ENCODE measurements at places on chromosomes 6 and 20.

GRCh38 chr20:4011226-4011975, 4.0 kb downstream of the RNF24 start:
- no peak for DNase-seq

GRCh38 chr20:33940666-33941065, 53.0 kb upstream of the RALY start:
- DNase-seq: no peak

DNA sequence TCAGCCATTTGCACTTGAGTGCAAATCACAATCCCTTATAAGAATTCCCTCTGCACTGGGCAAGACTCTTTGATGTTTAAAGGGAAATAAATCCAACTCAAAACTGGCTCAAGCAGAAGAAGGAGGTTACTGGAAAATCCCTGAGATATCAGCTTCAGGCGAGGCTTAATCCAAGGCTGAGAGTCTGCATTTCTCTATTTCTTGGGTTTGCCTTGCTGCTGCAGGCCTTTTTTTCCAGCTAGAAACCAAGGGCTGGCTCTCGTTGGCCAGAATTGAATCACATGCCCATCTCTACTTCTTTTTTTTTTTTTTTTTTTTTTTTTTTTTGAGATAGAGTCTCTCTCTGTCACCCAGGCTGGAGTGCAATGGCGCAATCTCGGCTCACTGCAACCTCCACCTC, 11.7 kb downstream of the HCK start:
- DNase-seq: no peak

DNA sequence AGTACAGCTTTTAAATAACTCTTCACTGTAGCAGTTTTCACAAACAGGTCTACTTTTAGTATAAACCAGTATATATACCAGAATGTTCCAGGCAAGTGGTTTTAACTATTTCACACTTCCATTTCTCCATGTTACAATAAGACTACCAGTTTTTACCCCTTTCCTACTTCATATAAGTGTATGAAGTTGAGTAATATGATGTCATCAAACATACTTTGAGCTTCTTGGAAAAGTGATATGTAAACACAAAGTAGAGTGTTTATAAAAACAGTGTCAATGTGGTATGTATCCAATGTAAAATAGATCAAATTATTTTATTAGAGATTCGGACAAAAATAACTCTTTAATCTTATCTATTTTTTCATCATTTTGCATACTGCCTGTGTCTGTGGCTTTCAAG, 2.5 kb upstream of the PAQR8 start:
- DNase-seq: no peak

- no peak for DNase-seq
These were observed 2.2 kb upstream of the POPDC3 start for GRCh38 chr6:105181981-105182515.

DNA sequence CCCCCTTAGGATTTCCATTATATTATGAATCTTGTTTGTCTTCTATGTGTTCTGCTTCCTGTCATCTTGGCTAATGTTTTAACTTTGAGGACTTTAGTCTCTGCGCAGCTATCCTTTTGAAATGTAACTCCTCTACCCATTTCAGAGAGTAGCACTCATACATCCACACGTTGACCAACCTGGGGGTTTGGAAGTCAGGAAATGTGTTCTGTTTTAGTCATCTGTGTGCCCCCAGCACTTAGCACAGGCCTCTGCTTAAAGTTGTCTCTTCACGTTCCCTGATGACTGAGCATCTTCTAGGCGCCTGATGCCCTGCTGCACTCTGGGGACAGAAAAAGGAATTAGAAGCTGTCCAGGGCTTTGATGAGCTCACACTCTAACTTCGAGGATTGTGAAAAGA, 47.9 kb downstream of the HMGN3 start:
- no peak for DNase-seq

DNA sequence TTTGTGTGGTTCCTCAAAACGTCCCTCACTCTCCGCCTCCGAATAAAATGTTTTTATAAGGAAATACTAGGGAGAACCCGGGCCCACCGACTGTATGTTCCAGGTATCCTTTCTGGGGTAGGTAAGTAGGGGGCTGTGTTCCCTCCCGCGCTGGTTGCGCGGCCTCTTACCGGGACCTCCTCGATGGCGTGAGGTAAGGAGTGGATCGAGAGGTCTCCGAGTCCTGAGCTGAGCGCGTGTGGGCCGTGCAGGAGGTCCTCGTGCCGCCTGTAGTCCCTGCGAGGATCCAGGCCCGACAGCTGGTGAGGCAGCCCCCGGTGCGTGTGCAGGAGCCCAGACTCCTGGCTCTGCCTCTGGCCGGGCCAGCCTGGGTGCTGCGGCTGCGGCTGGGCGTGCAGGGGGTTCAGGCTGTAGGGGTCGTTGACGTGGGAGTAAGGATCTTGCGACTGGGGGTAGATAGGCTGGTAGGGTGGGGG, 5.1 kb downstream of the TFAP2A start:
- DNase-seq: no peak

GRCh38 chr6:155143578-155144106, 120.2 kb upstream of the CLDN20 start:
- no peak for DNase-seq

DNA sequence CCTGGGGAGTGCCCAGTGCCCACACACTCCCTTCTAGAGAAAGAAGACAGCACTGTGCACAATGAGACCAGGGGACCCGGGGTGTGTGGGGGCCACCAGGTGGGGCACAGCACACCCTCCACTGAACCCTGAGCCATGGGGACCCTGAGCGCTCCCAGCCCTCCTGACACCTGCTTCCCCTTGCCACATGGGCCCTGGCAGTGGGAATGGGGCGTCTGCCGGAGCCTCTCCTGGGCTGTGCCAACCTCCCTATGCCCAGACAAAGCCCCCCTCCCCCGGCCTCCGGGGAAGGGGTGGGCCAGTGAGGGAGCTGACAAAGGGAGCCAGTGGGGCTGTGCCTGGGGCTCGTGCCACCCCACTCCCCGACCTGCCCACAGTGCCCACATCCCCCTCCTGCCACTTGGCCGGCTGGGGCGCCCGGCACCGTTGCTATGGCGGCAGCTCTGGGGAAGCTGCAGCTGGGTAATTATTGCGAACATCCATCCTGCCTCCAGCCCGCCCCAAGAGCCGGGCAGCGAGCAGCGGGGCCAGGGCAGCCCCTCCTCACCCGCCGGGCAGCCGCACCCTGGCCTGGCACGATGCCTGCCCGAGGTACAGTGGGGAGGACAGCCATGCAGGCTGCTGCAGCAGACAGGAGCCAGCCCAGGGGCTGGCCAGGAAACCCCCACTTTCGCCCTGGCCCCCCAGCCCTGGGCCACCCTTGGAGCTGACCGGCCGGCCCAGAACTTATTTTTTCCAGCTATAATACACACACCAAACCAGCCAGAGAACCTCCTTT, 41.9 kb upstream of the NOL4L start:
- peak; percentile 9 for DNase-seq

DNA sequence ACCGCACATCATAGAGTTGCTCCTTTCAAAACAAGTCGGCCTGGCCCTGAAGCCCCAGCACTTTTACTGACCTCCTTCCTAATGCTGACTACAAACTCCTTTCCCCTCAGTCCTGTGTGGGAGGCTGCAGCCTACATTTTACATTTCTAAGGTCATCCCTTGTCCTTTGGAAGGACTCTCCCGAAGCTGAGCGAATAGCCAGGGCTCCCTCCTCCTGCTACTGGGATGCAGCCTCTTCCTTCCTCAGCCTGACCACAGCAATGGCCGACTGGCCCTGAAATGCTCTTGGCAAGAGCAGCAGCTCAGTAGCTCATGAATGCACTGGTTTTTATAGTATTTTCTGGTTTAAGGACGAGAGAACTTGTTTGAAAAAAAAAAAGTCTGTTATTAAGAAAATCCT, 679 bp downstream of the ADGRF5 start:
- no peak for DNase-seq

GRCh38 chr6:134247231-134247833, 70.6 kb downstream of the SGK1 start:
- DNase-seq: peak; percentile 90

DNA sequence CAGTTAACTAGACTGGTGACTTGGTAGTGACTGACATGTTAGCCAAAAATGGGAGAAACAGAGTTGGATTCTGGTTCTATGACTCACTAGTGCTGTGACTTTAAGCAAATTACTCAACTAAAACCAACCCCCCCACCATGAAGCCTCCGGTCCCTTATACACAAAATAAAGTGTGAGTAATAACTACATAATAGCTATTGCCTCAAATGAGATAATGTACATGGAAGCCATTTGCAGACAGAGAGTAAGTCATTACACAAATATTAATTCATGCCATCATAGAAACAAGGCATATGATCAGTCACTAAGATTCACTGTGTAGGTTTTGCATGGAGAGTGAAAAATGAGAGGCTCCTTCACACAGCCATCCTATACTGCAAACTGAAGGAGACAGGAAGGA, 111.9 kb downstream of the HIVEP2 start:
- DNase-seq: no peak

GRCh38 chr20:14619411-14619810, 282.0 kb upstream of the FLRT3 start:
- DNase-seq: no peak

- DNase-seq: peak; percentile 42
These were observed 104.4 kb downstream of the NCR2 start for GRCh38 chr6:41439524-41440418.

DNA sequence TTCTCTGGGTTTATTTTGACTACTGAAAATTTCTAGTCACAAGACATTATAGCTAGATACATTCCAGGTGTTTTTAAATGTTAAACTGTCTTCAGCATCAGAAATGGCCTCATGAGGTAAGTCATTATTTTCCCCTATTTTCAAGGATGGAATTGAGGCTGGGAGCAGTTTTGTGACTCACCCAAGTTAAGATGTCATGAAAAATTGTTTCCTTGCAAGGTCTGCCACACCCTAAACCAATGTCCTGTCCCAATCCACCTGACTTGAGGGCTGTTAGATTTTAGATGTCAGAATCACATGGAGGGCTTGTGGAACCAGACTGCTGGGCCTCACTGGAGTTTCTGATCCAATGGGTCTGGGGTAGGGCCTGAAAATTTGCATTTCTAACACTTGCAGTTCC, 16.9 kb downstream of the SLC22A3 start:
- DNase-seq: no peak

GRCh38 chr6:36334832-36335459, 1.7 kb downstream of the BNIP5 start:
- DNase-seq: no peak

DNA sequence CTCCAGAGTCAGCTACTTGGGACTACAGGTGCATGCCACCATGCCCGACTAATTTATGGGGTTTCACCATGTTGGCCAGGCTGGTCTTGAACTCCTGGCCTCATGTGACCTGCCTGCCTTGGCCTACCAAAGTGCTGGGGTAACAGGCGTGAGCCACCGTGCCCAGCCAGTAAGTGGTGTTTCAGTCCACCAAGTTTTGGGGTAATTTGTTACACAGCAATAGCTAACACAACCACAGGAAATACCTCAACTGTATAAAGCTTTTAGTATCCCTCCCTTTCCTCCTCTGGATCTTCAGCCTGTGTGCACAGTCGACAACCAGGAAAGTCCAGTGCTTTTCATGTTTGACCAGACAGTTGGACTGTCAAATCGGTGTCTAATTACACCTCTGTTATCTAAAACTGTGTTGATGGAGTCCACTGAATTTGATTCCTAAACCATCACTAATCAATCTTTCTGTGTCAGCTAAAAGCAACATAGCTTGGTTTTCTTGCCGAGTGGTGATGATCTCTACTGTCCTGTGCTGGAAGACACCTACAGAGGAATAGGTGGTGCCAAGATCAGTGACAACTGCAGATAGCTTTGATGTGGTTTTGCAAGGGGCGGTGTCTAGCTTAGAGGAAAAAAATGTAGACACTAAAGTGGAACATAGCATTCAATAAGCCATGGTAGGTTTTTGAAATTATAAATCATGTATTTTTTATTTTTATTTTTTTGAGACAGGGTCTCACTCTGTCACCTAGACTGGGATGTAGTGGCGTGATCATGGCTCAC, 22.2 kb upstream of the ZBTB2 start:
- DNase-seq: peak; percentile 82

DNA sequence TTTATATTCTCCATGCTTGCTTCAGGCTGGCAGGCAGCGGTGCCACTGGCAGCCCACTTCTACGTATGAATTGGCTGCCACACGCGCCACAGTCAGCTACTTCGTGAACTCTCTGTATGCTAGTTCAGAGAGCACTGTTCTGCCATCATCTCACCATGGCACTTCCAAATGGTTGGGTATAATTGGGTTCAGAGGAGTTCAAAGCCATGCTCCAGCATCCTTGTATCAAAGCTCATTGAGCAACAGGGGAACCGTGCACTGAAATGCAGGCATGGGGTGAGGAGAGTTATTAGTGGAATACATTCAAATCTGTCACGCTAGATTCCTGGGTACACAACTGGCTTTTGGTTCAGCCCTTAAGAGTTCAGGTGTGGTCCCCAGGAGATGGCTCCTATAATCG, 519.9 kb upstream of the NOX3 start:
- DNase-seq: no peak

GRCh38 chr20:38825901-38826625, 20.6 kb downstream of the PPP1R16B start:
- no peak for DNase-seq

DNA sequence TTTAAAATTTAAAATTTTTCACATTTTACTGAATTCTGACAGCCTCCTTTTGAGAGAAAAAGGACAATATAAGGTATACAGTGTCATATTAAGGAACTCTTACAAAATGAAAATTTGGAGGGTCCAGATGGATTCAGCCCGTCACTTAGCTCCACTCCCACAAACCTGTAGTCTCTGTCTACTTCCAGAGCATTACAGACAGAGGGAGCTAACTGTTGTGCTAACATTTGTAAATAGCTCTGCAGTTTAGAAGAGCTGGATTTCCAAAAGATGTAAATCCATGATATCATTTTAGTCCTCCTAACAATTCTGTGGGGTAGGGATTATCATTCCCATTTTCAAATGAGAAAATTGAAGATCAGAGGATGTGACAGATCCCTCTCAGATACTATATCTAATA, 16.1 kb upstream of the SERINC3 start:
- no peak for DNase-seq

DNA sequence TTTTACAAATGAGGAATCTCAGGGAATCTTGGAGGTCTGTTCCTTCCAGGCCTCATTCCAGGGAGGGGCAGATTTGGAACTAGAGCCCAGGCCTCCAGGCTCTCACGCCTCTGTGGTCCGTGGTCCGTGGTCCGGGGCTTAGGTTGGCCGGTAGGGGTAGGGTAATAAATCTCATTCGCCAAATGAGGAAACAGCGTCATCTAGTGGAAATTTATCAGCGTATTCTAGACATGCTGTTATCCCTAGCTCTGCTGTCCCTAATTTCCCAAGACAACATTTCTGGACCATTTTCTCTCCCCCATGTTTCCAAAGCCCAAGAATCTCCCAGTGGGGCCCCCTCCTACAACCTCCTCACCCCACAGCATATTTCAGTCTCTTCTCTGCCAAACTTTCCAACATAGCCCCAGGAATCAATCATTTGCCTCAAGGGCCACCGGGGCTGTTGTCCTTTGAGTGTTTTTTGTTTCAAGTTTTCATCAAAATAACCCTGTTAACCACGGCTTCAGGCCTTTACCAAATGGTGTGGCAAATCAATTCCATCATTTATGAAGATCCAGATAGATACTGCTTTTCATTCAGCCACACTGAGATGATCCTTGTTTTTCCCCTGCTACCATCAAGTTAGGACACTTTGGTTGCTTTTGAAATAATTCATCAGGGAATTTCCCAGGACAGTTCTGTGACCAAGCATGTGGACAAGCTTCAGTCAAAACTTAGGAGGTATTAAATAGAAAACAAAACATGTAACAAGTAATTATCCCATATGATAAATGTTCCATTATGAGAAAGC, 126.8 kb downstream of the ALDH8A1 start:
- peak; percentile 61 for DNase-seq

GRCh38 chr6:44531442-44532015, 144.0 kb downstream of the CDC5L start:
- no peak for DNase-seq

Data from CD4-positive, alpha-beta T cell treated with Interleukin-10 for 1 hour (primary cell).